ENCODE measurements at places on chromosomes 1 and 21. TPM values are rescaled to one million over a fixed set of nuclear protein-coding genes. Genes with fewer than 3 reads are reported as not detected.

The TTC24 gene
- not detected for total RNA-seq

The CYP4X1 gene
- 0.03 TPM for total RNA-seq

The FALEC gene
- total RNA-seq: not detected

The SLC5A9 gene
- not detected for total RNA-seq

The AMPD1 gene
- total RNA-seq: not detected

All from A549 treated with DMSO at 1 μM for 4 hours (cell line).